ENCODE measurements at places on chromosomes 5 and 9.

DNA sequence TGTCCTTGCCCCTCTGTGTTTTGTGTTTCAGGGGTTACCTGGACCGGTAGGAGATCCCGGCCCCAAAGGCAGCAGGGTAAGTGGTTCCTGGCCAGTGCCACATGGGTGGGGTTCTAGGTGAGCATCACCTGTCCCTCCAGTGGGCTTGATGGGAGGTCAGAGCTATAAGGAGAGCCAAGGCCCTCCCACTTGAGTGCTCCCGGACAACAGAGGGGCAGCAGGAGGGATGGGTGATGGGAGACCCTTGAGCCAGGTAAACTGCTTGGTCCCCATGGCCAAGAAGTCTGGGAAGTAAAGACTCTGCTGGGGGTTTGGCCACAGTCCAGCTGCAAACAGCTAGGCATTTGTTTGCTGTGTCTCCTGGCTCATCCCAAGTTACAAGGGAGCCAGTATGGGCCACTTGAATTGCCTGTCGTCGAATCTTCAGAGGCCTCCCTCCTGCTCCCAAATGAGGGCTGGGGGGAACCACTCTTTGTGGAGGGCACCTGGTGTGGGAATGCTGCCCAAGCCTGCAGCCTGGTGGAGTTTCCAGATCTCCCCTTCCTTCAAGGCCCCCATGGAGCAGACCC is 51.0 kb downstream of the COL27A1 start:
- DNase-seq = no peak

DNA sequence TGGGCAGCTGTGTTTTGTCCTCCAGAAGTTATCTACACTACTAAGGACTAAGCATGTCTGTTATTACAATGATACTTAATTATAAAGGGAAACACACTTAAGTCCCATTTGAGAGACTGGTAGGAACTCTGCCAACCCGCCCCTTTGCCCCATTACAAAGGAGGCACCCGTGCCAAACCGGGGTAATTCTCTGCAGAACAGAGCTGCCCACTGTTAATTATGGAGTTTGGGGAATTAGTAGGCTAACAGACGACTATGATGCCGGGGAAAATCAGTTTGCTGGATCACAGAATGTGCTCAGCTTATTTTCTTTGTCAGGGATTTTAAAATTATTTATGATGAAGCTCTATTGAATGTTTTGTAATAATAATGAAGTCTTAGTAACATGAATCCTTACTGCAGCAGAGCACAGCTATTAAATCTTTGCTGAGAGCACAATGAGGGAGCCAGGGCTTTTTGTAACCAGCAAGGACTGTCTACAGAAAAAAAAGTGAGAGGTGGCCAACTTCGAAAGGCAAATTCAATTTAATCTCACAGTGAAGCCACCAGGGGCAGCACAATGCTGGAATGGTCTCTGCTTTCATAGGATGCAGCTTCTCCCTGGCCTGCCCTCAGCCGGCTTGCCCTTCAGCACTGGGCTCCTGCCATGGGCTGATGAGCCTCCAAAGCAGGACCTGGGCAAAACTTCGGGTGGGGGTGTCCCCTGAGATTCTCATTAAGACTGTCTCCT is 134.5 kb downstream of the GNAQ start:
- DNase-seq = peak; percentile 81

GRCh38 chr5:36442796-36443195 is 141.1 kb upstream of the RANBP3L start:
- DNase-seq = no peak

DNA sequence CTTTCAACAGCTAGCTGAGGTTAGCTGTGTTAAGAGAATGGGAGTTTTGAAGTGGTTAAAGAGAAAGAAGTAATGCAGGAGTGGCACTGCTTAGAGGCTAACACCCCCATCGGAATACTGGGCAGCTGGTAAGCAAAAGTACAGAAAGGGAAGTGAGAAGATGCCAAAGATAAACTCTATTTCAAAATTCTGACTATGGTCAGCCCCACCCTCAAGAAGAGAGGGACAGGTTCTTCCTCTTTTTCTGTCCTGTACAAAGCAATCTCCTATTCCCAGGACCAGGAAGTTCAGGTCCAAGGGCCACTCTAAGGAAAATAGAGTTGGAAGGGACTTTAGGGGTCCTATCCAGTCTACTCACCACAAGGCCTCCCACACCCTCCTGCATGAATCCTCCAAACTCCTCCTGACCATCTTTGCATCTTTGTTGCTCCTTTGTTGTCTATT is 45.9 kb upstream of the JAK2 start:
- no peak for DNase-seq

- no peak for DNase-seq
These were observed 11.6 kb downstream of the NIPSNAP3B start for GRCh38 chr9:104775574-104775936.

- no peak for DNase-seq
These were observed 174.6 kb downstream of the CD180 start for GRCh38 chr5:67021962-67022361.

- no peak for DNase-seq
These were observed 581.2 kb downstream of the CDH18 start for GRCh38 chr5:19406576-19407365.

DNA sequence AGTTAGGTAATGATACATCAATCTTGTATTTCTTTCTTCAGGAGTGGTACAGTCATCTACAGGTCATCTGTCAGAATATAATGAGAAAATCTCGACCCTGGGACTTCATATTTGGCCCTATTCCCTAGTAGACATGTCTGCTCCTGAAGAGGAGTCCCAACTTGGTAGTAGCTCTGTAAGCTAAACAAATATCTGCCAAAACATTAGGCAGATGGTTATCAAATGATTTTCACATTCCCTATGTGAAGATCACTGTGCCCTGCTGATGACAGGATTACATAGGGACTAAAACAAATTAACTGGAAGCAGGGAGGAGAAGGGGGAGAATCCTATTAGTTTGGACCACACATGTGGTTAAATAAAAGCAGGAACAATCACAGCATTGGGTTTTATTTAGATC is 138.6 kb upstream of the NFIB start:
- no peak for DNase-seq

GRCh38 chr9:133701981-133702797 is 36.0 kb downstream of the SARDH start:
- no peak for DNase-seq

GRCh38 chr5:36156619-36157018 is 4.7 kb downstream of the SKP2 start:
- no peak for DNase-seq

GRCh38 chr9:5838884-5839571 is 6.1 kb upstream of the ERMP1 start:
- peak; percentile 7 for DNase-seq

GRCh38 chr9:130445268-130445983 is 665 bp downstream of the ASS1 start:
- DNase-seq = no peak

DNA sequence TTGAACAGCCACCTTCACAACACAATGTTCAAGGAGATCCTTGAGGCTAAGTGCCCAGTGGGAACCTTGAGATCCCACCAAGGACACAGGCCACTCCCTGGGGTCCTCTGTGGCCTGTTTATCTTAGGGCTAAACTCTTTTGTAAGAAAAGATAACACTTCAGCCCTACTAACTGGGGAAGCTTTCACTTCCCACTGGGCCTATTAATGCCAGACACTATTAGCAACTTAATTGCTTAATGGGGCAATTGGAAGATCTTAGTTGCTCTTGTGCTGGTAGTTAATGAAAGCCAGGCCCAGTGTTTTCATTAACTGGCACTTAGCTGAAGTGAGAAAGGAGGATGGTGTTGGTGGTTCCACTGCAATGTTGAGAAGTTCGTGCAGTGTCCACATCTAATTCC is 117.1 kb downstream of the EGFLAM start:
- no peak for DNase-seq

- DNase-seq = no peak
These were observed 670 bp upstream of the KIF2A start for GRCh38 chr5:62305358-62305714.

- no peak for DNase-seq
These were observed 38.6 kb downstream of the PHF2 start for GRCh38 chr9:93614830-93615468.

DNA sequence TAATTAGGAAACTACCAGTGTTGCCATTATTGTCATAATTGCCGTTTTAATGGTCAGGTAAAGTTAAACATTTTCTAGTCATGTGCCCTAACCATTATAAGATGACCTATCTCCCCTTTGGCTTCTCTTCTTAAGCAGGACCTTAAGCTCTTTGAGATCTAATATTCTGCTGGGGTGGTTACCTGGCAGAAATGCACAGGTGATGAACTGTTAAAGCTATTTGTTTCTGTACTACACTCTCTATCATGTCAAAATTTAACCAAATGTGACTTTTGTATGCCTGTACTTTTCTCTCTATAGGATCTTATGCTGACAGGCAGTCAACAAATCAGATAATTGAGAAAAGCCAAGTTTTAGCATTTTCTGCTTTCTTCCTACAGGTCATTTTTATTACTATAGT is 23.3 kb downstream of the ALDH1A1 start:
- DNase-seq = no peak

GRCh38 chr9:130977811-130978221 is 31.2 kb upstream of the LAMC3 start:
- DNase-seq = no peak

GRCh38 chr5:77390221-77390620 is 101.9 kb downstream of the WDR41 start:
- DNase-seq = no peak

DNA sequence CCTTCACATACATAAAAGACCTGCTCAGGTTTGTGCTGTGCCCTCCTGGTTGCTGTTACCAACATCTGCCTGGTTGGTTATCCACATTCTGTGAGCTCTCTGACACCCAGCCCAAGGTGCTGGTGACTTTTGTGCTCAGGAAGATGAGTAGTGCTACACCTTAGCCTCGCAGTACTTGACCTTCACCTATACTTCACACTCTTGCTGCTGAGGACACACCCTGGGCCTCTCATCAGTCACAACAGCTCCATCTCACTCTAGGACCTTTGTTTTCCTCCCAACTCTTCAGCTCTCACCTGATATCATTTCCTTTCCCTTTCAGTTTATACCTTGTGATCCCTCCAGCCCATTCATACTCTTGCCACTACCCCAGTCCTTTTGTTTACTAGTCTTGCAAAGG is 10.7 kb upstream of the SLC22A5 start:
- no peak for DNase-seq

GRCh38 chr9:83469722-83470121 is 68.5 kb downstream of the FRMD3 start:
- no peak for DNase-seq

DNA sequence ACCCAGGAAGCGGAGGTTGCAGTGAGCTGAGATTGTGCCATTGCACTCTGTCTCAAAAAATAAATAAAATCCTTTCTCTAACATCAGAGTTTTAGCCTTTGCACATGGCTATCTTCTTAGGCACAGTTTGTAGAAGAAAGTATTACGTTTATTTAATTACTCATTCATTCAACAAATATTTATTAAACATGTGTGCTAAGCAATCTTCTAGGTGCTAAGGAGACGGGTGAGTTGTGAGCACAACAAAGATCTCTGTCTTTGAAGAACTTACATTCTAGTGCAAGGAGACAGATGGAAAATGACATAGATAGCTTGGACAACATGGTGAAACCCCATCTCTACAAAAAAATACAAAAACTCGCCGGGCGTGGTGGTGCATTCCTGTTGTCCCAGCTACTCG is 122.3 kb upstream of the MYO10 start:
- DNase-seq = no peak

- no peak for DNase-seq
These were observed 1.6 kb downstream of the ACSL6 start for GRCh38 chr5:132009706-132010405.

- no peak for DNase-seq
These were observed 348.0 kb downstream of the ZNF608 start for GRCh38 chr5:124398460-124398859.

DNA sequence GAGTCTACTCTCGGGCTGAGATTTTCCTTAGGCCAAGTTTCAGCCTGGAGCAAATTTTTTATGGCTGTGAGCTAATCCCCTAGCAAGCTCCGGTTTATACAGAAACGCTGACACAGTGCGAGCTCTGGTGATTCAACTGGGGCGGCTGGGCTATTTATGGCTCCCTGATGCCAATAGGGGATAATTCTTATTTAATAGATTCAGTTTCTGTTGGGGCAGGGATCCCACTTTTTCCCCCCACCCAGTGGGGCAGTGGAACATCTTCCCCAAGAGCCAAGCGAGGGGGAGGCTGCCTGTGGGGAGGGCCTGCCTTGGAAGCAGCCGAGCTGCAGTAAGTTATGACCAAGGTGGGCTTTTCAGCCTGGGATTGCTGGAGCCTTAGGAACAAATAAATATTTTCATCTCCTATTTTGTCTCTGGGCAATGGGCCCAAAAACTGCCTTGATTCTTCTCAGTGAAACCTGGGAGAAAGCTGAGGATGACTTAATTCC is 129.1 kb downstream of the MACROH2A1 start:
- no peak for DNase-seq

DNA sequence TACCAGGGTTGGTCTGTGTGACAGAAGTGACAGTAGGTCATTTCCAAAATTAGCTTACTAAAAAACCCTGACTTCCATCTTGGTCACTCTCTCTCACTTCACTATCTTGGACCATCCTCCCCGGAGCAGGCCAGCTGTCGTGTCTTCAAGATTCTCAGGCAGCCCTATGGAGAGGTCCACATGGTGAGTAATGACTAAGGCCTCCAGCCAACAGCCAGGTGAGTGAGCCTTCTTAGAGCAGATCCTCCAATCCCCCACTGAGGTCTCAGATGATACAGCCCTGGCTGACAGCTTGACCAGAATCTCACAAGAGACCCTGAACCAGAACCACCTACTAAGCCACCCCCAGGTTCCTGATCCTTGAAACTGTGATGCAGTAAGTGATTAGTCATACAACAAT is 92.0 kb downstream of the DCP2 start:
- no peak for DNase-seq

DNA sequence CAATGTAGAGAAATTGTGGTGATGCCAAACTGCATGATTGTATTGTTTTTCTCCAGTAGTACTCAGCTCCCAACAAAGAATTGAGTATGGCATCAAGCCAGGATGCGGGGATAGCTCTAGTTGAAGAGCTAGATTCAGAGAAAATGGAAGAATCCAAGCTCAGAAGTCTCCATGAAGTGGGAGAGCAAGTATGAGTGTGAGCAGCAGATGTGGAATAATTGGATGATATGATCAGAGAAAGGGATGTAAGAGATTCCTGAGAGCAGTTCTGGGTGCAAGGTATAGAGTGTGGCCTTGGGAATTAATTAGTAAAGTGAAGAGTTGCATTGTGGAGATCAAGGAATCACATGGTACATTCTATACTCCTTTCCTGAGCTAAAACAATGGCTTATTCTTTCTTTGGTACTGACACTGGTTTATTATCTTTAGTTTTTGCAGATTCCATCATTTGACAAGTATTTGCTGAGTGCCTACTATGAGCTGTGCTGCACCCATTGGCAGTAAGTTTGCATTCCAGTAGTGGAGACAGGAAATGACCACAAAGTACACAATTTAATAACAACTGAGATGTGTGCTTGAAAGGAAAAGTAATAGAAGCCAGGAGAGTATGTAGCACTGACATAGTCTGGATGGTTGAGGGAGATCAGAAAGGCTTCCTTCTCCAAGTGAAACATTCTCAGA is 177.1 kb downstream of the CPLANE1 start:
- DNase-seq = no peak

GRCh38 chr5:32076699-32077695 is 97.1 kb downstream of the GOLPH3 start:
- peak; percentile 9 for DNase-seq

GRCh38 chr5:156153602-156154001 is 173.4 kb upstream of the SGCD start:
- DNase-seq = no peak

GRCh38 chr9:70531311-70531710 is 116.9 kb upstream of the KLF9 start:
- DNase-seq = no peak

GRCh38 chr9:128575916-128576315 is 23.5 kb downstream of the SPTAN1 start:
- DNase-seq = no peak

- no peak for DNase-seq
These were observed 40.8 kb downstream of the CTSL start for GRCh38 chr9:87766697-87767096.
